ENCODE measurements at places on chromosomes 16 and 17. TPM values are rescaled to one million over a fixed set of nuclear protein-coding genes. Genes with fewer than 3 reads are reported as not detected.

DNA sequence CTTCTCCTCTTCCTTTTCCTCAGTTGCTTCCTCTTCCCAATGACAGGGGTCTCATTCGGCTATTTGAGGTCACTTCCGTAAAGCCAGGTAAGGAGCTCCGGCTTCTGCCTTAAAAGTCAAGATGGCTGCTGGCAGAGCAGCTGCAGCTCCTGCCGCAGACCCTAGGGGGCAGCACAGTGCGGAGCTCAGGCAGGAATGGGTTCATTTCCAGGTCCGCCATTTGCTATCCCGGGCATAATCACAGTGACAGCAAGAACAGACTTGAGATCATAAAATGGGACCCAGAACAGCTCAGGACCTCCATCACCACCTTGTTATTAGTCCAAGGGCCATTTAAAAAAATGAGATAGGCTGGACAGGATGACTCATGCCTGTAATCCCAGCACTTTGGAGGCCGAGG is 199.5 kb downstream of the ZNF18 start:
- no peak for DNase-seq

GRCh38 chr17:4033751-4034251 is 69.6 kb upstream of the ATP2A3 start:
- no peak for DNase-seq

DNA sequence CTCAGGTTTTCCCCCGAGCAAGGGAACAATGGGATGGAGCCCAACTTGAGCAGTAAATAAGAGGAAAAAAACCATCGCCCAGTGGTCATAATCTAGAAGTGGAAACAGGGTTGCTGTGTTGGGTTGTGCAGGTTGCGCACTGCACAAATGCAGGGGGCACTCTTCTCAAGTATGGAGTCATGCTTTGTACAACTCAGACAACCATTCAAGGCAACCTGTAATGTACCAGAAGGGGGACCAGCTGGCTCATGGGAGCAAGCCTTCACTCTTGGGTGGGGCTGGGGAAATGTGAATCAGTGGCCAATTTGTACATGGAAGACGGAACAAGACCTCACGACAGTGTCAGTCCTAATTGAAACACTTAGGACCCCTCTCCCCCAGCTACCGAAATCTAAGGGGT is 23.9 kb upstream of the LITAF start:
- DNase-seq: no peak

- no peak for DNase-seq
Observed at GRCh38 chr17:8362651-8363332, 13.7 kb downstream of the KRABD2 start.

GRCh38 chr16:68064791-68065365 is 20.3 kb upstream of the NFATC3 start:
- DNase-seq: peak; percentile 76

DNA sequence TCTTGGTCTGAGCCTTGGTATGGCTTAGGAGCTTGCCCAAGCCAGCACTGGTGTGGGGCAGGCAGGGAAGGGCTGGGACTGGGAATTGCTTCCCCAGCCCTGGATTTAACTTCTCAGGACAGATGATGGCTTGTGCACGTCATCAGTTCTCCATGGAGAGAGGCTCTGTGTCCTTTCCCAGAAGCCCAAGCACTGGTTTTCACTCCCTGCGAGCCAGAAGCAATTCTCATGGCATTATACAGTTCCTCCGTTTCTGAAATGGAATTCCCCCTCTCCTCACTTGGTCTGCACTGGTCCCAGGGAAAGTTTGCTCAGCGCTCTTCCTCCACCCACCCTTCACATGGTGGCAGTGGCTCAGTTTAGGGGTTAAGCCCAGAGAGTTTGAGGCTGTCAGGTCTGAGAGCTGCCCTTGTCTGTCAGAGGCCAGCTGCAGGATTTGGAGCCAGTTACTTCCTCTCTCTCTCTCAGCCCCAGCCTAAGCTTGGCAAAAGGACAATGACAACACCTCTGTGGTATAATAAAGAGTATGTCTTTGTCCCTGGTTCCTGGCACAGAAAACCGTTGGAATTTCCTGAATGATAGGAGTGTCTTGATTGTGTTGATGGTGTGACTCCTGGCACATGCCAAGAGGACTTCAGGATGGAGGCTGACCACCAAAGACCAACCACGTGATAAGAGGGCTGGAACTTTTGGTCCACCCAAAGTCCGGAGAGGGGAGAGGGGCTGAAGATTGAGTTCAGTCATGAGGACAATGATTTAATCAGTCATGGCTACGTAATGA is 219.6 kb upstream of the TNRC6C start:
- no peak for DNase-seq

DNA sequence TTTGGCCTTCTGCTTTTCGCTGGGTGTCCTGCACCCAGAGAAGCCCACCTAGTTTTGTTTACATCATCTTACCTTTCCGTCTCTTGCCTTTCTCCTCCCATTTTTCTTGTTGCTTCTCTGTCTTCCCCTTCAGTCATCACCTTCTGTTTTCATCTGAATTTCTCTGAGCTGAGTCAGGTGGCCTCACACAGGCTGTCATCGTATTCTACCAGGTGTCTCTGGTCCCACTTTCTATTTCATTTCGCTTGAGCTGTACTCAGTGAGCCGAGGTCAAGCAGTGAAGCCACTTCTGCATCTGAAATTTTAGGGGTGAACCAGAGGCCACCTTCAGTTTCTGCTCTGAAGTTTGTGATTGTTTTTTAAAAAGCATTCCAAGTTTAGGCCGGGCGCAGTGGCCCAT is 9.7 kb downstream of the CRAMP1 start:
- no peak for DNase-seq

GRCh38 chr16:77674888-77675287 is 47.4 kb upstream of the NUDT7 start:
- DNase-seq: no peak

DNA sequence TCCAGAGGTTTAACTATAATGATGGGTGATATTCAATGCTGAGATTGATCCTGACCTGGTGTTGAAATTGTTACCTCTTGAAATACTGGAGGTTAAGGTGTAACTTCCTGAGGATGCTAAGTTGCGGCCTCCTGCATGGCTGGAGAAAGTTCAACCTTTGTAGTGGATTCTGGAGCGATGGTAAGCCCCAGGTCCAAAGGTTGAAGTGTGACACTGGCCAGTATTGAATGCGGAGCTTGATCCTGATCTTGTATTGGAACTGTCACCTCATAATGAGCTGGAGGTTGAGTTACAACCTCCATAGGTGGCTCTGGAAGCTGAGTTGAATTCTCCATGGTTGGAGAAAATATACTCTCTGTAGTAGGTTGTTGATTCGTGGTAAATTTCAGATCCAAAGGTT is 17.0 kb downstream of the RDM1 start:
- no peak for DNase-seq

- DNase-seq: no peak
Observed at GRCh38 chr17:56890390-56890789, 23.5 kb downstream of the TRIM25 start.

DNA sequence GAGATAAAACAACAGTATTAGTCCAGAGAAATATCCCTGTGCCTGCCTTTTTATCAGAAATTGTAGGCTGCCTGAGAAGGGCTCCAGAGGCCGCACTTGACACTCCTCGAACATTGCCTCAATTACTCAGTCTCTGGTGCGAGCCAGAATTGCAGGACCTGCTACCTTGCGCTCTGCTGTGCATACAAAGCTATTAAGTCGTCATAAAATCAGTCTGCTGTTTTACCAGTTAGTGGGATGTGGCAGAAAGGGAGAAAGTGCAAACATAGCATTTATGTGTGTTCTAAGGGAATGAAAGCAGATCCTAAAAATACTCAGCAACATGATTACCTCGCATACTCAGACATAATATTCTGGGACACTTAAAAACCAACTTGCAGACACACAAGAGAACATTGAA is 70.6 kb downstream of the TMC6 start:
- no peak for DNase-seq

GRCh38 chr16:50583211-50583610 is 35.0 kb downstream of the NKD1 start:
- DNase-seq: no peak

DNA sequence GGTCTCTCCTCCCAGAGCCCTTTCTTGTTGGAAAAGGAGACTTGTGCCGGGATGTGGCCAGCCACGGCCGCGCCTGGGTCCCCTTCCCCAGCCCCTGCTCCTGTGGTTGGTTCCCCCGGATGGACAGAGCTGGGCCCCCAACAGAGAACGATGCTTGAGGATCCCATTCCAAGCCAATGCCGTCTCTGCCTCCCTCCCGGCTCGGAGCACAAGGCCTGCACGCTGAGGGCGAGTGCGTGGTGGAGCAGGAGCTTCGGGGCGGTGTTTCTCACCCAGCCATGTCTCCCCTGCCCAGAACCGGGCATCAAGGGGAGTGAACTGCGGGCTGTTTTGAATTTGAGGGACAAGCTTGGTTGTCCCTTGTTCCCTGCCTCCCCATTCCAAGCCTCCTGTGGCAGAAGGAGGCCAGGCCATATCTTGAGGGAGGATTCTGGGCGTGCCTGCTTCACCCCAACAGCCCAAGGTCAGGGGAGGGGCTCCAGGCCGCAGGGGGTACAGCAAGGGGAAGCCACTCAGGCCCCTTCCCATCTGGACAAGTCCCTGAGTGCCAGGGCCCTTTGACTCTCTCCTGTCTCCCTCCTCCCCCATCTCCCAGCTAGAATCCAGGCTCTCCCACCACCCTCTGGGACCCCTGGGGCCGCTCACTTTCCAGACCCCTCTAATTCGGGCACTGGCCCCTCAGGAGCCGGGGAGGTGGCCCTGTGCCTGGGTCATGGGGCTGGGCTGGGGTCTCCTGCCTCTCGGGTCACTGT is 43.6 kb downstream of the SOCS3 start:
- no peak for DNase-seq

Gene ZNF785
- 13.3 TPM for total RNA-seq

Gene ALOX12
- total RNA-seq: not detected

Gene EFCAB13
- total RNA-seq: 1.9 TPM

Gene KCNAB3
- 14.6 TPM for total RNA-seq

Gene WDR45B
- total RNA-seq: 75.7 TPM

Gene GPR142
- not detected for total RNA-seq

Gene HOXB6
- 2.2 TPM for total RNA-seq

All from natural killer cell treated with Interleukin-12 subunit alpha and Interleukin-12 subunit beta and Interleukin-15 and Interleukin-18, amount 100 ng/mL, for 72 hours (primary cell).